ENCODE measurements at places on chromosomes 11 and 22.

DNA sequence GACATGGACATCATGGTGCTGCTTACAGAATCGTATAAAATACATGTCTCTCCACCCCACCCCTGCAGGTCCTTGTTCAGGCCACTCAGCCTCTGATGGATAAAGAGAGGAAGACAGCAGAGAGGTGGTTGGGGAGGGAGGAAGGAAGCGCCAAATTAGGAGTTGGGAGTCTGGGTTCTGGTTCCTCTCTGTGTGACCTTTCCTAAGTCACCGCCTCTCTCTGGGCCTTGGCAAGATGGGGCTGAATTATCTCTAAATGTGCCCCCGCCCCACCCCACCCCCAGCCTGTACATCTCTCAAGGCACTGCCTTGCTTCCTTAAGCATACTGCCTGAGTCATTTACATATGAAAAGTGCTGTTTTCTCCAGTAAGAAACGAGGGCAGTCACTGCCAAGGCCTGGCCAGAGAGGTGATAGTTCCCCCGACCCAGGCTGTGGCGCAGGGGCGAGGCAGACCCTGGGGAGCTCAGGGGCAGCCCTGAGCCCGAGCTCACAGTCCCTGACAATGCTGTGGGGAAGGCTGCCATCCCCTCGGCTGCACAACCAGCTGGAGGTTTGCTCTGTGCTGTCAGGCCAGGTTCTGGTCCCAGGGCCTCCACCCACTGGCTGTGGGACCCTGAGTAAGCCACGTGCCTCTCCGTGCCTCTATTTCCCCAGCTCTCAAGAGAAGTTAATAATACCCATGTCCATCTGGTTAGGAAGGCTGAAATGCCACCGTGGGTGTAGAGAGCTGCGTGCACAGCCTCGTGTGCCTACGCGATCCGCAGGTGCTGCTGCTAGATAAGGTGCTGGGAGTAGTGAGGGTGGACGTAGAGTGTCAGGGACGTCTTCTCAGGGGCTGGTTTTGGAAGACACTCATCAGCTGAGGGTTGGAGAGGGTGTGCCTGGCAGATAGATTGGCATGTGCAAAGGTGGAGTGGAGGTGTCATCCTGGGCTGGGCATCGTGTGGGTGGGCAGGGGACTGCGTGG lies 55.3 kb downstream of the CACNA1I start:
- DNase-seq, result no peak

DNA sequence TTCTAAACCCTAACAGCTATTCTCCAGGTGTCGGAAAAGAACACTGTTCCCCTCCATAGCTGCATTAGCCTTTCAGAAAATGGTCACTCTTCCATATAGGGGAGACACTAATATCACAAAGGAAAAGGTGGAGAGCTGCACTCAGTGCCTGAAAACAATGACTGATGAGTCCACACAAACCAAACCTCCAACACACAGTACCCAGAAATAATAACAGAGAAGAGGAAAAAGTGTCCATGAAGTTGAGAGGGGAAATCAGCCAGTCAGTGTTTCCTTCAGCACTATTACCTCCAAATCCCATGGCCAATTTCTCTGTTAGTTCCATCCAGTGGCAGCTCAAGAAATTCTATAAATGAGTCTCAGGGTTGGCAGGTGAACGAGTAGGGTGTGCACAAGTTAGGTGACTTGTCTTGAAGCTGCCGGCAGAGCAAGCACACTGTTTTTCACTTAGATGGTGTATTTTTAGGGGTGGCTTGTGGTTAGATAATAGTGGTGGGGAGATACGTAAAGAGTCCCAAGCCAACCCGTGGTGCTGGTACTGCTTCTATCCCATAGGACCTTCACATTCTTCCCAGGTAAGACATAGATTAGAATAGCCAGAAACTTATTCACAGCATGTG lies 84.5 kb upstream of the CHRM4 start:
- no peak for DNase-seq

DNA sequence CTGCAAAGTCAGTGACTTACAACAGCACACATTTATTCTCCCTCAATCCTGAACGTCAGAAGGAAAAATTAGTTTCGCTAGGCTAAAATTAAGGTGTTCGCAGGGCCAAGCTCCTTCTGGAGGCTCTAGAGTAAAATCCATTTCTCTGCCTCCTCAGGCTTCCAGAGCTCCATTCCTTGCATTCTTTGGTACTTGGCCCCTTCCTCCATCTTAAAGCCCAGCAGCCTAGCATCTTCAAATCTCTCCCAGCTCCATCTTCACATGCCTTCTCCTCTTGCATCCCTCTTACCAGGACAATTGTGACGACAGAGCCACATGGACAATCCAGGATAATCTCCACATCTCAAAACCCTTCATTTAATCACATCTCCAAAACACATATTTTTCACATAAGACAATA lies 165.0 kb downstream of the GRIA4 start:
- DNase-seq, result no peak

DNA sequence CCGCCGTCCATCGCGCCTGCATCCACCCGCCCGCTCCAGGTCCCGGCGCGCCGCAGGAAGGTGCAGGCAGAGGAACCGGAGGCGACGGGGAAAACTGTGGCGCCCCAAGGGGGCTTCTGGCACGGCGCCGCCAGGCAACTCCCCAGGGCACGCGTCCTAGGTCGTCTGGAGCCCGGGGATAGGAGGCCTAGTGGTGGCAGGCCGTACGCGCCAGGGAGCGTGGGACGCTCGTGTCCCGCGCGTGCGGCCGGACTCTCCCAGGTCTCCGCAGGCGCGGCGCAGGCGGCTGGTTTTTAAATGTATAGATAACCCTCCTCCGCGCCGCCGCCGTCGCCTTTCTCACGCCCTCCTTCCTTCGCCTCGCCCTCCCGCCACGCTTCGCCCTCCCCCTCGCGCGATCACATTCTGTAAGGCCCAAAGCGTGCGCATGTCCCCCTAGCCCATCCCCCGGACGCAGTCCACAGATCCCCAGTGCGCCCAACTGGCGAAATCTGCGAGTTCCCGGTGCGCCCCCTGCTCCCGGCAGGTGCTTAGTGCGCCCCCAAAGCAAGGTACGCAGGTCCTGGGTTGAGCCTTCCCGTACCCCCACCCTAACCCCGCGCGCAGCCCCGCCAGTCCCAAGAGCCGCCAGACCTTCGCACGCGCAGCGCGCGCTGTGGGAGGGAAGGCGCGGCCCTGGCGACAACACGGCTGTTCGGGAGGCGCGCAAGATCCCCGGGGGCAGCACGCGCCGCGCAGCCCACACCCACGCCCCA lies at the start of gene ASCL2:
Gene ASCL2, minus strand, starts transcription at position 267 of the 755 bp plus-strand sequence. Its CDS starts 256 bp downstream, at position 11.
- DNase-seq, result no peak

DNA sequence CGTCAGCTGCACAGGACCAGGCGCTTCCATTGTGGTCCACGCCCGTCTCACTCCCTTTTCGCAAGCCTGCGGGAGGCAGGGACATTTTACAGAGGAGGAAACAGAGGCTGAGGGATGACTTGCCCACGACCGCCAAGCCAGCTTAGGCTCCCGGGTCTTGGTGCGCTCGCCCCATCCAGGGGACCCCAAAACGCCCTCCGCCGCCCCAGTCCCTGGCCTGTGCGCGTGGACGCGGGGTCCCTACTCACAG lies 300 bp downstream of the WNT11 start:
- no peak for DNase-seq

- no peak for DNase-seq
Measured at GRCh38 chr11:8252946-8253345, 10.7 kb downstream of the LMO1 start.

DNA sequence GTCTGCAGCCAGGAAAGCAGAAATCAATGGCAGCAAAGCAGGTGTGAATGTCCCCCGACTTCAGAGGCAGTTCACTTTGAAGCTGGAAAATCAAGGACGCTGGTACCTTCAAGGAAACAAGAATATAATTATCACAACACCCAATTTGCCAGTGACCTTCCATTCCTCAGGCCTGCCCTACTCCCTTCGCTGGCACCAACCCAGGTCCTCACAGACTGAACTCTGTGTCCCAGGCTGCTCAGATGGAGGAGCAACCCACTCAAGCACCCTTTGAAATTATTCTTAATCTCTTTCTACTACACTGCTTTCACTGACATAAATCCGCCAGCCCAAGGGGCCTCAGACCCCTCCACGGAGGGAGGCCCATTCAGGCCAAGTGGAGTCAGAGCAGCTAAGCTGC lies 64.7 kb upstream of the WT1 start:
- no peak for DNase-seq

GRCh38 chr22:42684462-42685195 lies 35.4 kb upstream of the CYB5R3 start:
- no peak for DNase-seq

DNA sequence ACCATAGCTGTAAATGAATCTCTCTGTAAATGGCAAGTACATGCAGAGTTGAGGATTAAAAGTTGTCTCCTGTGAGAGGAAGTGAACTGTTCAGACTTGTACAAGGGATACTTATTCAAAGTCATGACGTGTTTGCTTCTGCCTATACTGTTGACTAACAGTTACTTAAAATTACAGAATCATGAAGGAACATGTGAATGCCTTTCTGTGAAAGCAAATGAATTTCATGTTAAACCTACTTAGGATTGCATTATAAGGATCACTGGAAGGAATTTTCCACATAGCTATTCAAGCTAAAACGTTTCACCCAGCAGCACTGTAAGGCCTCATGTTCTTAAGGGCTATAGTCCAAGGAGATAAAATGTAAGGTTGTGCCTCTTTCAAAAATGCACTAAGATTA lies 93.4 kb upstream of the BIRC3 start:
- DNase-seq, result no peak

DNA sequence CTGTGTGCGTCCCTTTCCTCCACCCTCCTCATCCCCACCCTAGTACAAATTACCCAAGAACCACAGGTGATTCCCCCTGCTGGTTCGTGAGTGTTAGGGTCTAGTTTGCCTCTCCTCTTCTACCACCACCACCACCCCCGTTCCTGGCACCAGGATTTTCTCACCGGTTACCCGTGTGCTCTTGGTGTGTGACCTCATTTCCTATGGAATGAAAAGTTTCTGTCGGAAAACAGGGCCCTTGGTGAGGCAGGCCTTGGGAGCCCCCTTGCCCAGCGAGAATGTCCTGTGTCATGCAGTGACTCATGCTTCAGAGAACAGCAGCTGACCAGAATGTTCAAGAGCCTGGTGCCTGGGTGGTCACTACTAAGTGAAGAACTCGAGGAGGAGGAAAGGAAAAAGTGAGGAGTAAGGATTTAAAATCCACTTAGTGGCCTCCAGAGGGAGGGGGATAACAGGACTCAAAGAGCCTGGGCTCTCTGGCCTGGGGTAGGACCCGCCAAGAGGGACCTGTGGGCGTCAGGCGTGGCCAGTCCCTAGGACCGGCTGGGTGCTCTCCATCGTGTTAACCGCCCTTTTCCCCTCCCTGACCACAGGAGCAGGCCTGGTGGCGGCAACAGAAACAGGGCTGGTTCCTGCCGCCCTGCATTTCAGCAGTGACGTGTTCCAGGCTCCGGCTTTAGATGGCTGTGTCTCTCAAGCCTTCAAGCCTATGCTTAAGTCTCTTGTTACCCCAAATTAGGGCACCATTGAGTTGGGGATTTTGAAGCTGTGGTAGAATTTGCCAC lies 30.2 kb downstream of the C22orf31 start:
- no peak for DNase-seq

DNA sequence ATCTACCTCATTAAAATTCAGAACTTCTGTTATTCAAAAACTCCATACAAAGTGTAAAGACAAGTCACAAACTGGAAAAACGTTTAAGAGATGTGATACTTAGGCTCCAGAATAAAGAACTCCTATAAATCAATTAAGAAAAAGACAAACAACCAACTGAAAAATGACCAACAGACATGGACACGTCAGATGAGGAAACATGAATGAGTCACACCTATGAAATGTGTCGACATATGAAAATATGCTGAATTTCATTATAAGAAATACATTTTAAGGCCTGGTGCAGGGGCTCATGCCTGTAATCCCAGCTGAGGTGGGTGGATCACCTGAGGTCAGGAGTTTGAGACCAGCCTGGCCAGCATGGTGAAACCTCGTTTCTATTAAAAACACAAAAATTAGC lies 78.7 kb downstream of the ENTHD1 start:
- no peak for DNase-seq

- DNase-seq, result no peak
Measured at GRCh38 chr11:45211732-45212131, 65.3 kb downstream of the PRDM11 start.

DNA sequence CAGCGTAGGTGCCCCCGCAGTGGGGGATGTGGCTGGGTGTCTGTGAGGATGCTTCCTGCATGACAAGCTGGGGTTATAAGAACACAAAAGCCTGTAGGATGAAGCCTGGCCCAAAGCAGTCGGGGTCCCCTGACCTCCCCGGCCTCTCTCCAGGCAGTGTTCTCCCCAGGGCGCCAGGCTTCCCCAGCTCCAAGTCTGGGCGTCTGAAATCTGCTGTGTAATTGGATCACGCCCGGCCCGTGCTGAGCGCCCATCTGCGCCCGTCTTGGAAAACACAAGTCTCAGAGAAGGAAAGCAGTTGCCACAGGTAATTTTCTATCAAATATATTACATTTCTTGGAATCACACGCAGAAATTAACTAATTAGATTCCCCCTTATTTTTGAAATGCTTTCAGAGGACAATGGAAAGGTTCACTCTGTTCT lies 233.3 kb downstream of the CTTN start:
- no peak for DNase-seq

DNA sequence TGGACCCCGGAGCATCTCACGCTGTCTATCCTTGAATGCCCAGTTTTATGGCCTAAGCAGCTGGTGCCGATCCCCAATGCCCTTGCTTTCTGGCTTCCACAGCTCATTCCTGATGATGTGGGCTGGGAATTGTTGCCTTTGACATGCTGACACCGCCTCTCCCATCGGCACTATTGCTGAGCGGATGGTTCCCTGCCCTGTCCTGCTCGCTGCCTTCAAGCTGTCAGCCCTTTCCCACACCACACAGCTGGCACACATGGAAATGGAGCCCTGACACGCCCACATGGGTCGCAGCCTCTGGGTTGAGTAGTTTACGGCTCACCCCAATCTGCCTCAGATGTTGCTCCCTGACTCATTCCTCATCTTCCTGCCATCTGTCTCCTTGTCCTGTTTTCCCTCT lies 110.2 kb upstream of the SESN3 start:
- no peak for DNase-seq

DNA sequence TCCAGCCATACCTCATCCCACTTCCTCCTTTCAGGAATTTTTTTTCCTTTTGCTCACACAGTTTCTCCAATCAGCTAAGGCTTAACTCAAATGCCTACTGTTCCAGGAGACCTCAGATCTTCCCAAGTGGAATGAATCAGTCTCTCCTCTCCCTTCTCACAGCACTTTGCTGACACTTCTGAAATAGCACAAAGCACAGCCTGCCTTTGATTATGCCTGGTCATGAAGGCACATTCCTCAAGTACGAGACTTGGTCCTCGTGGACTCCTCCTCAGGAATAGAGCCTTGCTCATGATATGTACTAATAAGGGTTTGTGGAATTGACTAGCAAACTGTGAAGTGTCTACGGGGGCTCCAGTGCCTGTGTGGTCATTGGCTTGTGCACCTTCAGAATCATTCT lies 176.7 kb upstream of the TENM4 start:
- no peak for DNase-seq

GRCh38 chr22:38468443-38469305 lies 778 bp downstream of the KDELR3 start:
- no peak for DNase-seq

GRCh38 chr22:42437488-42438292 lies 5.5 kb upstream of the NFAM1 start:
- DNase-seq, result peak; percentile 88

GRCh38 chr11:73170140-73170539 lies 28.0 kb upstream of the FCHSD2 start:
- no peak for DNase-seq

GRCh38 chr11:113977701-113978100 lies 2.8 kb downstream of the HTR3A start:
- DNase-seq, result no peak
